Adrenal gland (tissue), 19 donors: ENCODE measurements at places on chromosomes 2 and 18. TPM values are rescaled to one million over a fixed set of nuclear protein-coding genes. Genes with fewer than 3 reads are reported as not detected.
A peak's percentile ranks its signal among the peaks of the same experiment; 100 is the strongest.

The ABCG5 gene
- 0.56 TPM for total RNA-seq

The MPP4 gene
- total RNA-seq, result 1.2 TPM

The MYOM1 gene
- total RNA-seq, result 2.9 TPM

The CREG2 gene
- total RNA-seq, result not detected

The DNAH7 gene
- total RNA-seq, result 1.9 TPM

The TDRD15 gene
- total RNA-seq, result not detected

DNA sequence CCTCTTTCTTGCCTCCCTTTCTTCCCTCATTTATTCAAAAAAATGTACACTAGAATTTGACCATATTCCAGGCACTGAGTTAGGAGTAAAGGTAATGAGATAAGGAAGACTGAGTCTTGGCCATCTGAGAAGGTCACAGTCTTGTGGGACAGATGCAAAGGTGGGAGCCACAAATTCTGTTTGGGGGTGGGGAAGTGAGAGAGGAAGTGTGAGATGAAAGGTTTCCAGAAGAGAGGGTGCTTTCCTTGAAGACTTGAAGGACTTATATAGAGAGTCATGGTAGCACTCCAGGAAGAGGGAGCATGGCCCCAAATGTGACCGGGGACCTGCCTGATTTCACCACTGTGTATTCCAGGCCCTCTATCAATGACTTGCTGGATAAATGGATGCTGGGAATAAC, 320.6 kb downstream of the LPIN1 start:
- no peaks in the 10 kb centered on the region for H3K27me3 ChIP-seq
- DNase-seq, result no peak
- H3K27ac ChIP-seq, result no peak overlapping the region
- H3K36me3 ChIP-seq, result no peaks in the 10 kb centered on the region
- no peak overlapping the region for H3K4me3 ChIP-seq

DNA sequence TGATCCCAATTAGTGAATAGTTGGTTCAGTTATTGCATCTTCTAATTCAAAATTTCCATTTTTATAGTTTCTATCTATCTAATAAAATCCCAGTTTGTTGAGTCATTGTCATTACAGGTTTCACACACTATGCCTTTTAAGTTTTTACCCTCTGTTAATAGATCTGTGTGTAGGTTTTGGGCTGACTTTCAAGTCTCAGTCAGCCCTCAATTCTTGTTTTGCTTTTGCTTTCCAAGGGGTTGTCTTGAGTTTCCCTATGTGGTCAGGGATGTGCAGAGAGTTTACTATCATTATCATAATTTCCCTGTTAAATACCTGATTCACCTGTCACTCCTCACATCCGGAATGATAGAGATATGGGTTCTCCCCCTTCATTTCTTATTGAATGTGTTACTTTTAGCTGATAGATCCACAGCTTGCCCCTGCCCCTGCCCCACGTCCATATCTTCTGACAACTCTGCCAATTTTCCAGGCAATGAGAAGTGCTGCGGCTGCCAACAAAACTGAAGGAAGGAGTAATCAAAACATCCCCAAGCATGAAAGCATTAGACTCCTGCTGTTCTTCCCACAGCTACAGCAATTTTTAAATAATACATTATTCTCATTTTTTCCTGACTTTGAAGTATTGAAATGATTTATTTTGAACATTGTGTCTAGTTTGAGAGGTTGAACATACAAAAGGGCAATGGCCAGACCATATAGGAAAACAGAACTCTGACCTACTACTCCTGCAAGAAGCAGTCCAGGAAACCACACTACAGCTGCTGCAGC, 1064.8 kb downstream of the SUCLG1 start:
- H3K27me3 ChIP-seq, result no peaks in the 10 kb centered on the region
- no peak overlapping the region for H3K27ac ChIP-seq
- no peak overlapping the region for H3K4me3 ChIP-seq

- no peaks in the 10 kb centered on the region for H3K36me3 ChIP-seq
- H3K4me1 ChIP-seq, result no peaks in the 10 kb centered on the region
- H3K4me3 ChIP-seq, result no peak overlapping the region
- DNase-seq, result no peak
- no peak overlapping the region for H3K27ac ChIP-seq
- no peaks in the 10 kb centered on the region for H3K27me3 ChIP-seq
Measured at GRCh38 chr18:74694436-74694835, 96.8 kb downstream of the ZNF407 start.

DNA sequence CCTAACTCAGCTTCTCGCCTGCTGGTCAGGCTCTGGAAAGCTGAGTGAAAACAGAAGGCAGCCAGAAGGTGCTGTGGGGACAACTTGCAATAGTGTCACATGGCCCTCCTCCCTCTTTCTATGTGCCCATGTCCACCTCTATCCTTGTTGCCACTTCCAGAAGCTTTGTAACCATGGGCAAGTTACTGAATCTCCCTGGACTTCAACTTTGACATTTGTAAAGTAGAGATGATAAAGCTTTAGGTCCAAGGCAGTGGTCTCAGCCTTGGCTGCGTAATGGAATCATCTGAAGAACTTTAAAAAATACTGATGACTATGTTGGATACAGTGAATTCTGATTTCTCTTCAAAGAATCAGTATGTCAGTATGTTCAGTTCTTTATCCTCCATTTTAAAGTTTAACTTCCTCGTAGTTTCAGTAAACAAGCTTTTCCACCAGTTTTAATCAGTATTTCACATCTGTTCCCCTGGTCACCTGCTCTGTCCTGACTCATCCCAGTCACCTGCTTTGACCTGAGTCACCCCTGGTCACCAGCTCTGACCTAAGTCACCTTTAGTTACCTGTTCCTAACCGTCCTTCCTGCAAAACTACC, 245.2 kb upstream of the STON1 start:
- H3K36me3 ChIP-seq, result no peaks in the 10 kb centered on the region
- no peaks in the 10 kb centered on the region for H3K27me3 ChIP-seq
- no peak overlapping the region for H3K27ac ChIP-seq
- H3K4me3 ChIP-seq, result no peak overlapping the region

- no peak for DNase-seq
- H3K4me1 ChIP-seq, result no peaks in the 10 kb centered on the region
- H3K27ac ChIP-seq, result no peak overlapping the region
- no peaks in the 10 kb centered on the region for H3K27me3 ChIP-seq
- H3K4me3 ChIP-seq, result no peak overlapping the region
Measured at GRCh38 chr2:27162151-27163121, 13.6 kb downstream of the TCF23 start.

DNA sequence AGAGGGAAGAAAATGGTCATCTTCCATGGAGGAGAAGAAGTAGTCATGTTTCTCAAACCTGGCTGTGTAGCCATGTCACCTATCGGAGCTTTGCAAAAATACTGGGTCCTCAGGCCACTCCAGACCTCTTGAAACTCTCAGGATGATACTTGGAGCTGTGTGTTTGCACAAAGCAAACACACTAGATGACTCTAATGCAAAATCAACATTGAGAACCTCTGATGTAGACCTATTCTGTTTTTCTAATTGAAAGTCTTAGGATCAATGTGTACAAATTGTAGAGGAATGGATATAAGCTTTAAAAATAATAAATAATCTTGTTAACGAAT, 444.3 kb downstream of the RND3 start:
- no peak overlapping the region for H3K4me3 ChIP-seq
- no peaks in the 10 kb centered on the region for H3K4me1 ChIP-seq
- H3K36me3 ChIP-seq, result no peaks in the 10 kb centered on the region
- no peak overlapping the region for H3K27ac ChIP-seq

- no peak for DNase-seq
- no peaks in the 10 kb centered on the region for H3K4me1 ChIP-seq
- no peak overlapping the region for H3K27ac ChIP-seq
- H3K36me3 ChIP-seq, result no peaks in the 10 kb centered on the region
- H3K4me3 ChIP-seq, result no peak overlapping the region
Measured at GRCh38 chr2:186431306-186431705, 54.8 kb upstream of the ZC3H15 start.

DNA sequence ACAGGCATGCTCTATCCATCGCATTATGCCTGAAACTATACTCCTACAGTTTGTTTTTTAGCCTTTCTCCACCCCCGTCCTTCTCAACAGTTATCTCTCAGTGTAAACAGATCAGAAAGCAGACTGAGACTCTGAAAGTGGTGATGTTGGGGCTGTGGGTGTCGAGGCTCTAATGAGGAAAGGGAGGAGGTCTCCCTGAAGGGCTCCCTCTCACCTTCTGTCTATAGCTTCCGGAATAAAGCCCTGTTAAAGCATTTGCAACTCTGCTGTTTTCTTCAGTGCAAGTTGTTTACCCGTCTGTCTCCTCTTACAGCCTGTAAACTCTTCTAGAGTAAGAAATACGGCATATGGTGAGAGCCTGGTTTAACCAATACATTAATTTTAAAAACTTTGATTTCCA, 136.7 kb upstream of the SYT4 start:
- H3K4me1 ChIP-seq, result no peaks in the 10 kb centered on the region
- H3K36me3 ChIP-seq, result no peaks in the 10 kb centered on the region
- H3K27me3 ChIP-seq, result no peaks in the 10 kb centered on the region
- DNase-seq, result no peak
- H3K4me3 ChIP-seq, result no peak overlapping the region

- no peak overlapping the region for H3K27ac ChIP-seq
- H3K4me1 ChIP-seq, result no peaks in the 10 kb centered on the region
- no peaks in the 10 kb centered on the region for H3K36me3 ChIP-seq
- no peak for DNase-seq
- no peaks in the 10 kb centered on the region for H3K27me3 ChIP-seq
Measured at GRCh38 chr2:33532966-33533365, 56.5 kb downstream of the RASGRP3 start.

DNA sequence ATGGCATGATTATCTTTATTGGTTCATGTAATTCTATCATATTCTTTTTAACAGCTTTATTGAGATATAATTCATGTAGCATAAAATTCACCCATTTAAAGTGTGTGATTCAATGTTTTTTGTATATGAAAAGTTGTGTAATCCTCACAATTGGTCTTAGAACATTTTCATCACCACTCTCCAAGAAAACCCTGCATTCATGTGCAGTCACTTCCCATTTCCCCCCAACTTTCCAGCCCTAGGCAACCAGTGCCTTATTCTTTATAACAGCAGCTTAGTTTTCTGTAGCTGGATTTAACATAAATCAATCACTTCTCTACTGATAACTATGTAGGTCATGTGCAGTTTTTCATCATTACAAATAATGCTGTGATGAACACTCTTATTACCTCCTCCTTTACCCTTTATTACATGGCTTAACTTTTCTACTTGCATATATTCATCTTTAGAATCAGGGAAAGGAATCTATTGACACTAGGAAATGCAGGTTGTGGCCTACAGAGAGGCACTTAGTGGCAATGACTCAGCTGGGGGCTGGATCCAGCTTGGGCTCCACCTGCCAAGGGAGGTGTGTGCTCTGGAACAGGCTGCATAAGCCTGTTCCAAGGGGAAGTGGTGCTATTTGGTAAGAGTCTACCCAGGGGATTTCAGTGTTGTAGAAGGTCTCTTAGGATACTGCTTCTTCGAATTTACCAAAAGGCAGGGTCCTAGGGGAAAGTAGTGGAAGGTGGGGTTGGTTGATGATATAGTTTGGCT, 89.1 kb downstream of the ETAA1 start:
- DNase-seq, result peak; percentile 47
- no peaks in the 10 kb centered on the region for H3K27me3 ChIP-seq
- peaks cover 5% of the 10 kb centered on the region for H3K4me1 ChIP-seq
- H3K36me3 ChIP-seq, result no peaks in the 10 kb centered on the region

DNA sequence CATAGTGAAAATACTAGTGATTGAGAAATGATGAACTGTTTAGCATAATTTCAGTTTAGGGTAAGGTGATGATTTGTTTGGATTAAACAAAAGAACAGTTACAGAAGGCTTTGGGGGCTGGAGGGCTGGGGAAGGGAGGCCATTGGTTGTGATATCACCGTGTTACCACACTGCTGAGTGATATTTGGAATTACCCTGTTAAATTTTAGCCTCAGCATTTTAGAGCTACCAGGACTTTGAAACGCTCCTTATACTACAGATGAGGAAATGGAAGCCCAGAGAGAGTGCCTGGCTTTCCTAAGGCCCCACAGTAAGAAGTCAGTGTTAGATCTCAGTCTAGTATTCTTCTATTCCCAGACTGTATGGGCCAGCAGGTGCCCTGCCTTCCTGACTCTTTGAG, 15.6 kb downstream of the ARHGEF33 start:
- no peaks in the 10 kb centered on the region for H3K36me3 ChIP-seq
- no peak overlapping the region for H3K27ac ChIP-seq
- H3K4me3 ChIP-seq, result no peak overlapping the region
- H3K4me1 ChIP-seq, result peaks cover 15% of the 10 kb centered on the region

DNA sequence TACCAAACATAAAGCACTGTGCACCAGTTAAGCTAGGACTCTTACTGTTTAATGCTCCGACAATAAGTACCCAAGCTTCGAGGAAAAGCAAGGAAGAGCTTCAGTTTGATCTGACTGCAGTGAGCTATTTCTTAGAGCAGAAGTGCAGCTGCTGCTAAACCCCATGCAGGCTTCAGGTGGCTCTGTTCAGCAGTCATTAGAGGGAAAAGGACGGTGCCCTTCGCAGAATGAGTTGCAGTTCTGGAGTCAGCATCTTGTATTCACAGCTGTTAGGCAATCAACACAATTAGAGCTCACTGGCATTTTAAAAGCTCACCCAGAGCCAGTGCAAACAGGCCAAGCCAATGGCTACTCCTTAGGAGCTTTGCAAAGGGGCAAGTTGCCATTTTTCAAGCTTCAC, 1.5 kb upstream of the CERKL start:
- H3K27ac ChIP-seq, result no peak overlapping the region
- H3K4me1 ChIP-seq, result peaks cover 9% of the 10 kb centered on the region
- peaks cover 11% of the 10 kb centered on the region for H3K27me3 ChIP-seq
- DNase-seq, result no peak
- no peak overlapping the region for H3K4me3 ChIP-seq
- no peaks in the 10 kb centered on the region for H3K36me3 ChIP-seq

DNA sequence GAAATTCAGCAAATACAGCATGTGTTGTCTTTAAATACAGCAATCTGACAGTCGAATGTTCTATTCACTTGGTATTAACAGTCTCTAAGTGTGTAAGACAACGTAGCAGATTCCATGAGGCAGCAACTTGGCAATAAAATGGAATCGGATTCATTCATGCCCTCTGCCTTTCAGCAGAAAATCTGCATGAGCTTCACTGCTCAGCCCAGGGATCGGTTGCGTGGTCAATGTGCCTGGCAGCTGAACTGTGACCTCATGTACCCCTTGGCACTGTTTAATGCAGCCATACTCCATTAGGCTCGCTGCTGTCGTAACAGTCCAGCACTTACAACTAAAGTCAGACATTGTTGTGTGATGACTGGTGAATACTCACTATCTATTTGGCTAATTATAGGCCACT, 17.7 kb upstream of the RGPD4 start:
- DNase-seq, result no peak
- H3K4me1 ChIP-seq, result no peaks in the 10 kb centered on the region
- no peaks in the 10 kb centered on the region for H3K36me3 ChIP-seq
- no peak overlapping the region for H3K4me3 ChIP-seq
- no peaks in the 10 kb centered on the region for H3K27me3 ChIP-seq
